GM10248 (cell line): ENCODE measurements at places on chromosomes 12 and 14.

- DNase-seq, result no peak
Measured at GRCh38 chr12:101995684-101996083, 66.1 kb downstream of the WASHC3 start.

DNA sequence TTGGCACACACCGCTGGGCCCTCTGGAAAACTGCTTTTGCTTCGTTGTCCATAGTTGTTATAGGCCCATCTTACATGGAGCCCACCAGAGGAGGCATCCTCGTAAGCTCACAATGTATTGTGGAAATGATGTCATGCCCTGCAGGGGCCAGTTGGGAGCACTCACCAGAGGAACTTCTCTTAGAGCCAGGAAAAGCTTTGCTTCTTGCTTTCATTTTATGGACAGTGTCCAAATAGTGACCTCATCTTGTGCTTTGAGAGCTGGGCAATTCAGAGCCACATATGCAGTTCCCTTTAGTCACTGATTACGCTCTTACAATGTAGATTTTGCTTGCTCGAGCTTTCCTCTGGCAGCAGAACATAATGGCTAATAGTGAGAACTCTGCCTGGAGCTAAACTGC, 275.6 kb downstream of the AACS start:
- DNase-seq, result no peak

GRCh38 chr12:97575403-97576193, 113.0 kb downstream of the RMST start:
- DNase-seq, result no peak

DNA sequence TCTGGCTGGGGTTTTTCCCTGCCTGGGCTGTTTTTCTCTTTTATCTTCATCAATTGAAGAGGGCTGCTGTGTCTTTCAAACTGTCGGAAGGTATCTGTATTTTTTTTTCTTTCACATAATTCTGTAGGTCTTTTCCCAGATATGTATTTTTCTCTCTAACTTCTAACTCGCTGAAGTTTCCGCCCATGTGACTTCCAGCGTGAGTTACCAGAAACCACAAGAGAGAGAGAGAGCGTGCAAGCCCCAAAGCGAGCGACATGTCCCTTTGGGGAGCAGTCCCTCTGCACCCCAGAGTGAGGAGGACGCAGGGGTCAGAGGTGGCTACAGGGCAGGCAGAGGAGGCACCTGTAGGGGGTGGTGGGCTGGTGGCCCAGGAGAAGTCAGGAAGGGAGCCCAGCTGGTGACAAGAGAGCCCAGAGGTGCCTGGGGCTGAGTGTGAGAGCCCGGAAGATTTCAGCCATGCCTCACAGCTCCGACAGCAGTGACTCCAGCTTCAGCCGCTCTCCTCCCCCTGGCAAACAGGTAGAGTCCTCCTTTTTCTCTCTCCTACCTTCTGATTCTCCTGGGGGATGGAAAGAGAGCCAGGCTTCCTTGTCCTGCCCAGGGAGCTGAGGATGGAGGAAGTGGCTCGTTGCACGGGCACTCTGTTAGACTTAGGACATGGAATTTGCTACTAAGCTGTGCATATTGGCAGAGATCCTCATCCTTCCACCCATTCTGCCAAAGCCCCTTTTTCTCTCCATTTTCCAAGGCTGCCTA, at the start of gene BATF:
Gene BATF, plus strand, starts transcription at position 246 of the 759 bp plus-strand sequence. Its CDS starts 214 bp downstream, at position 460.
- DNase-seq, result peak; percentile 77

DNA sequence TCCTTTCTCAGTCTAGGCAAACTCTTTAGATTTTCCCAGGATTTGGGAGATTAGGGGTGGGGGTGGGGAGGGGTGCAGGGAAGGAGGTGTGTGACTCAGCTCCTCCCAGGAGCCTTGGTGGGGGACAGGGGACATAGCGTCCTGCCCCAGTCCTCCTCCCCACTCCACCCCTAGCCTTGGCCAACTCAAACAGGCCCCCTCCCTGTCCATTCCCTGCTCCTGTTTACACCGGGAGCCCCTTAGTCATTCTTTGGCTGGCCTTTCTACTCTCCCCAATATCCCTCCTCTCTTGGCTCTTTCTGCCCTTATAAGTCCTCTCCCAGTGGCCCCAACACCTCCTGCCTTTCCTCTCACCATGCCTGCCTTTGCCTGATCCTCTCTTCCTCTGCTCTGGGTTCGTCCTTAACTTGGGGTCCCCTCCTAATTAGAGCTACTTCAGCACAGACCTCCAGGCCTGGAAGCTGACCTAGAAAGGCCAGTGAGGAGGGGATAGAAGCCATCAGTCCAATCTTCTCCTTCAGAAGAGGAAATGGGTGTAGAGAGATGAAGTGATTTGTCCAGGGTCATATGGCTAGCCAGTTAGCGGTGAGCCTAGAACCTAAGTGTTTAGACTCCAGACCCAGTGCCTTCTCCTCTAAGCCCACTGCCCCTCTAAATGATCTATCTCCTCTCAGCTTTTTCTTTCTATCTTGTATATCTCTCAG, 2.3 kb upstream of the ITGA5 start:
- no peak for DNase-seq

GRCh38 chr14:30159374-30159773, 231.7 kb upstream of the PRKD1 start:
- DNase-seq, result no peak

GRCh38 chr14:51419685-51420084, 179.6 kb downstream of the TMX1 start:
- DNase-seq, result no peak

DNA sequence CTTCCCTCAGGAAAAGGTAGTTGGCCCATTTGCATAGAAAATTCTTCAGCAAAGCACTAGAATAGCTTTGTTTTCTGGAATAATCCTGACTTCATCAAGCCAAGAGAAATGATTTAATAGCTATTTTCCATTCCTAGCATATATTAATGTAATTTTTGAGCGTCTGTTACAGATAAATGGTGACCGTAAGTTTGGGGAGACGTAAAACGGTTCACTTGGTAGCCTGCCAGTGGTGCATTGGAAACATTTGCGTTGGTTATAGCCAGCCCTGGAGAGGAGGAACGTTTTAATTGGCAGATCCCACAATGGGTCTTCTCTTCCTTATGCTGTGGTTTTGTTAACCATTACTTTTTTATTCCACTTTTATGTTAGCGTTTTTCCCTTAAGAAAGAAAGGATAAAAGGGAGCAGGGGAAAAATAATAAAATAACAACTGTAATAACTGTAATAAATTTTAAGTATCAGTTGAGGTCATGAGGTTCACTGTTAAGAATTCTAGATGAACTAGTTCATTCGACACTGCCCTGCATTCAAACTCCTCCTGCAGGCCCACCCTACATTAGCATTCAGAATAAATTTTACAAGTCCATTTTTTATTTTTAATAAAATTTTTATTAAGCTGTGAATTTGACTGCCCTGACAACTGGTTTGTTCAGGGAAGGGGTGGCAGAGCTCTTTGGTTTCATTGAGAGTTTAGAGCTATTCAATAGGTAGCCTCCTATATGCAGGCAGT, 300.7 kb downstream of the ERC1 start:
- no peak for DNase-seq

GRCh38 chr12:54369597-54370131, 5.4 kb upstream of the GPR84 start:
- DNase-seq, result no peak

GRCh38 chr12:127886827-127887226, 380.1 kb upstream of the TMEM132C start:
- DNase-seq, result no peak

- DNase-seq, result no peak
Measured at GRCh38 chr14:50381823-50382287, 14.8 kb downstream of the CDKL1 start.

- no peak for DNase-seq
Measured at GRCh38 chr14:103207388-103208072, 84.3 kb downstream of the TNFAIP2 start.

DNA sequence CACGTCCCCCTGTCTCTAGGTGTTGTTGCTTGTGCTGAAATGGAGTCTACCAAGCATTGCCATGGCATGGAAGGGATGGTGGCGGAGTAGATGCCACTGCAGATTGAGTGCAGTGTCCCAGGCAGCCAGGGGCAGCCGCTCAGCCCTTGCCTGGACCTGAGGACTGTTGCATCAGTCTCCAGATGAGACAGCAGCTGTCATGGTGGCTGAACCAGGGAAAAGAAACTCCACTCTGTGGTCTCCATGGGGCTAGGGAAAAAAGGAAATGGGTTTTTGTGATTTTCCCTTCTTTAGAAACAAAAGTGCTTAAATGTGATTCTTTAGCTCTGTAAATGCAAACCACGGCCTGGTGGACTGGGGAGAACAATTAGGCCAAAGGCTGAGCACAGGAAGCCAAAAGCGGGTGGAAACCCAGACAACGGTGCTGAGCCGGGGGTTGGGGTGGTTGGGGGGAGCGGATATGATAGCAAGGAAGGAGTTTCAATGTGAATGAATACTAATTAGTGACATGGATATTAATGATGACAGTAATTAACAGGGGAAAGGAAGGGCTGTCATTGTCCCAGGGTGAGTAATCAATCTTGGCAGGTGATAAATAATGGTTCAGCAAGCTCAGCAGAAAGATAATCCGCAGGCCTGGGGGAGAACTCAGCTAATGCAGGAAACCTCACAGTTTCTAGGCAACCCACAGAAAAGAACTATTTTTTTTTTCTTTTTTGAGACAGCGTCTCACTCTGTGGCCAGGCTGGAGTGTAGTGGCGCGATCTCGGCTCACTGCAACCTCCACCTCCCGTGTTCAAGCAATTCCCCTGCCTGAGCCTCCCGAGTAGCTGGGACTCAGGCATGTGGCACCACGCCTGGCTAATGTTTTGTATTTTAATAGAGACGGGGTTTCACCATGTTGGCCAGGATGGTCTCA, 442.6 kb downstream of the DPF3 start:
- peak; percentile 59 for DNase-seq

DNA sequence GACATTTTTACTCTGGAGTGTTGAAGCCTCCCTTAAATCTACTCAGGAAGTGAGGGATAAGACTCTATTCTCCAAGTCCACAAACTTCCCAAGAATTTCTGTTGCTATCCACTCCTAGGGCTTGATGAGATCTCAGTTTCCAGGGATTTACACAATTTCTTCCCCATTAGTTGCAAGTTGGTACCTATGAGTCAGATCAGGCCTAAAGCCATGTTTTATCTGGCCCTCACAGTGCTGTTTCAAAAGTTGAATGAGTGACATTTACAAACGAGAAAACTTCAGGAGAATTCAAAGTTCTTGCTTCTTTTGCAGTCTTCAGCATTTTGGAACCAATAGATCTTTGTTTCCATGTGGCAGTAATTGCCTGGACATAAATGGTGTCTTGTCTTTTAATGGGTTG, 156.4 kb upstream of the SYT10 start:
- no peak for DNase-seq
